ENCODE measurements at places on chromosomes 7 and 10.
A peak's percentile ranks its signal among the peaks of the same experiment; 100 is the strongest.

DNA sequence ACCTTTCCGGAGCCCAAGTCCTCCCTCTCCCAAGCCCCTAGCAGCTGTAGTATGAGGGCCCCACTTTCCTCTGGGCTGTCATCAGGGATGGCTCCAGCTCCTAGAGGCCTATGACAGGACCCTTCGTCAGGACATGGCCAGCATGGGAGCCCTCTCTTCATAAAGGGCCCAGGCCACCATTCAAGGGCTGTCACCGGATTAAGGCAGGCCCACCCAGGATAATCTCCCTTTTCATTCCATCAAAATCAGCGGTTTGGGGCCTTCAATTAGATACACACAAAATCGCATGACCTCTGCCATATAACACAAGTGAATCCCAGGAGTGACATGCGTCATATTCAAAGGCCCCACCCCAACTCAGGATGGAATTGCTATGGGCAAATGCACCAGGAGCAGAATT, 12.2 kb upstream of the GDF10 start:
- no peak for DNase-seq

DNA sequence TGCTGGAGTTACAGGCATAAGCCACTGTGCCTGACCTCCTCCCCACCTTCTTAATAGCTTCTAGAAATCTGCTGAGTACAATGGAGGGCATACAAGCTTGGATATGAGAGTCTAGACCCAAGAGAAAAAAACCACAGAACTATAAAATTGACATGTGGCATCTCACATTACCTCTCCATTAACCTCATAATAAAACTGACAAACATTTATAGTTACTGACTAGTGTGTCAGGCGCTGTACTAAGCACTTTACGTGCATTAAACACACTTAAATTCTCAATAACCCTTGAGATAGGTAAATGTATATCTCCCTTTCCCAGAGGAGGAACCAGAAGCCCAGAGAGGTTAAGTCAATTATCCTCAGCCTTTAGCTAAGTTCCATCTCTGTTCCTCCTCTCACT, 300.5 kb upstream of the MYO3A start:
- no peak for DNase-seq

GRCh38 chr10:129877773-129878371, 86.2 kb downstream of the EBF3 start:
- DNase-seq = peak; percentile 17

DNA sequence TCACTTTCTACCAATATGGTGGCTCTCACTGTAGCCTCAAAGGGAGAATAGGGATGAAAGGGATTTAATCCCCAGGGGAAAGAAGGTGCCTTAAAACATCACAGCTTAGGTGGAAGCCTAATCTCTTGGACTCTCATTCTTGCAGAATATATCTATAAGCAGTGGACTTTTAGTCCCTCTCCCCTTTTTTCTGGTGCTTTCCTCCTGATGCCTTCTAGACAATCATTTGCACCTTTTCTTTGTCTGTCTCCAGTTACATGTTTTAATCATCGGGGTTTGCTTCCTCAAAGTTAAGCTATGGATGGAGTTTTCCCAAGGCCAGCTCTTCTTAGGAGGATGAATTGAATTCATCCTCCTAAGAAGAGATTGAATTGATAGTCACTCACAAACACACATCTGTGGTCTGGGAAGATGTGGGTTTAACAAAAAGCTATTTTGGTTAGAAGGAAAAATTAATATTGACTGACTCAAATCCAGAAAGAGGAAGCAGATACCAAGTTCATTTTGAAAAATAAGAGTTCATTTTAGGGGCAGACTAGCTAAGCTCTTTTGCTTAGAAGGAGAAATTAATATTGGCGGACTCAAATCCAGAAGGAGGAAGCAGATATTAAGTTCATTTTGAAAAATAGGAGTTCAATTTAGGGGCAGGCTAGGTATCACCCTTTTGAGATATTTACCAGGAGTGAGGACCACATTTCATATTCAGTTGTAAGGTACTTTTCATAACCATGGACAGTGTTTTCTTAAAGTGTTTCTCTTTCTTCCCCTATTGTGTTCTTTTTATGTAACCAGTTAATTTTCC, 35.2 kb upstream of the PLEKHS1 start:
- no peak for DNase-seq

- DNase-seq = no peak
Observed at GRCh38 chr7:4683884-4684565, 1.9 kb downstream of the FOXK1 start.

DNA sequence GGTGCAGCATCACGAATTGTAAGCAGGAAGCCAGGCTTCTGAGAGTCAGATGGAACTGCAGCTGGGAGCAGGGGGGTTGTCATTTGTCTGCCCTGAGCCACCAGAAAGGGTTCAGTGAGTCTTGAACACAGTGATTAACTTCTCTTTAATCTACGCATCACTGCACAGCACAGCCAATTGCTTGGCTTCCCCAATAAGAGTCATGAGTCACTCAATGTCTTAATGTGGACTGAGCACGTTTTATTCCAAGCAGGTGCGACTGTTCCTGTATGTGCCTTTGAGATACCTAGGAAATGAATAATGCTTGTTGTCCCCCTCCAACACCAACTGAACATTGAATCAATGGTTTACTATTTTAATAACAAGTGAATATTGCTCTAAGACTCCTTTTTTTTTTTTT, 26.0 kb upstream of the PLEKHA1 start:
- DNase-seq = no peak

GRCh38 chr7:153476166-153476565, 576.0 kb upstream of the DPP6 start:
- no peak for DNase-seq

DNA sequence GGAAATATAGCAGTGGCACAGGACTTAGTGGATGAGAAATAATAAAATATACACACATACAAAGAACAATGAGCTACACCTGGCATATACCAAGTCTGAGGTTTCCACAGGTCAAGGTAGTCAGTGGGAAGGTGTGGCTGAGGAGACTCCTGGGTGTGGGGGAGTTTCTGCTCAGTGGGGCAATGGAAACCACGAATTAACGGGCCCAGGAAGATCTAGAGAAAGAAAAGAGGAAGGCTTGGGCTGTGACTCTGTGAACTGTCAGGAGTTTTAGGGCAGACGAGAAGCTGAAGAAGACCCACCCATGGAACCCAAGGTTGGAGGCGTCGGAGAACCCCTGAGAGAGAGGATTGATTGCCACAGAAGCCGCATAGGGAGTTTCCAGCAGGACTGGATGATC, 196.5 kb downstream of the HERPUD2 start:
- no peak for DNase-seq

DNA sequence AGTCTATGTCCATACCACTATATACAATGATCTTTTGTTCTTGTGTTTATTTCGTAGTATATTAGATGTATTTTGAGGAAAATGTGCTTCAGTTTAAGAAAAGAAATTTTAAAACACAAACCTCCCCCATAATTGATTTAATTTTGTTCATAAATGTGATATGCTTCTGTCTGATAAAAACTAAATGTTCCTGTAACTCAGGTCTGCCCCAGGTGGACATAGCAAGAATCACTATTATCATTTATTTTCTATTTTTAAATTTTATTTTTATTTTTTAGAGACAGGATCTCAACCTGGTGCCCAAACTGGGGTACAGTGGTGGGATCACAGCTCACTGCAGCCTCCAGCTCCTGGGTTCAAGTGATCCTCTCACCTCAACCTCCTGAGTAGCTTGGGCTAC, 43.2 kb downstream of the BEND7 start:
- no peak for DNase-seq

All from stimulated activated CD4-positive, alpha-beta T cell treated with anti-CD3 and anti-CD28 coated beads, Interleukin-4, amount 100 ng/mL, for 48 hours (primary cell).